Purkinje cell (primary cell): ENCODE measurements at places on chromosomes 6 and 20. TPM values are rescaled to one million over a fixed set of nuclear protein-coding genes. Genes with fewer than 3 reads are reported as not detected.

Gene KCNK15
- polyA plus RNA-seq, result 0.58 and 2.7 TPM in 2 replicates

Gene XKR7
- polyA plus RNA-seq, result 0.04 and 0.35 TPM in 2 replicates

Gene TPBG
- polyA plus RNA-seq, result 0.48 TPM in 1 of 2 replicates, not detected in the other

Gene ZNF311
- 0.77 and 0.90 TPM in 2 replicates for polyA plus RNA-seq

Gene ANKRD66
- polyA plus RNA-seq, result not detected in 2 replicates

Gene KLC4
- 7.8 and 17.5 TPM in 2 replicates for polyA plus RNA-seq

Gene KCNK5
- polyA plus RNA-seq, result not detected in 2 replicates

Gene GLP1R
- not detected in 2 replicates for polyA plus RNA-seq

Gene SLC17A3
- not detected in 2 replicates for polyA plus RNA-seq

Gene TPD52L2
- polyA plus RNA-seq, result 7.6 and 9.1 TPM in 2 replicates

Gene TFAP2A
- polyA plus RNA-seq, result 4.4 and 9.1 TPM in 2 replicates

Gene KCNG1
- polyA plus RNA-seq, result 0.93 TPM in 1 of 2 replicates, not detected in the other

Gene HSPA12B
- 0.35 TPM in 1 of 2 replicates, not detected in the other for polyA plus RNA-seq

Gene GPX5
- polyA plus RNA-seq, result not detected in 2 replicates

Gene ANKEF1
- polyA plus RNA-seq, result 2.5 and 3.1 TPM in 2 replicates

Gene RTEL1
- polyA plus RNA-seq, result 0.21 TPM in 1 of 2 replicates, not detected in the other

Gene TCP11
- polyA plus RNA-seq, result 0.94 TPM in 1 of 2 replicates, not detected in the other

Gene TDRD6
- polyA plus RNA-seq, result 2.1 and 3.6 TPM in 2 replicates

Gene CCR6
- 1.5 and 4.3 TPM in 2 replicates for polyA plus RNA-seq

Gene LRRC1
- 2.9 and 4.6 TPM in 2 replicates for polyA plus RNA-seq
